ENCODE measurements at places on chromosomes 5 and 9. TPM values are rescaled to one million over a fixed set of nuclear protein-coding genes. Genes with fewer than 3 reads are reported as not detected.

DNA sequence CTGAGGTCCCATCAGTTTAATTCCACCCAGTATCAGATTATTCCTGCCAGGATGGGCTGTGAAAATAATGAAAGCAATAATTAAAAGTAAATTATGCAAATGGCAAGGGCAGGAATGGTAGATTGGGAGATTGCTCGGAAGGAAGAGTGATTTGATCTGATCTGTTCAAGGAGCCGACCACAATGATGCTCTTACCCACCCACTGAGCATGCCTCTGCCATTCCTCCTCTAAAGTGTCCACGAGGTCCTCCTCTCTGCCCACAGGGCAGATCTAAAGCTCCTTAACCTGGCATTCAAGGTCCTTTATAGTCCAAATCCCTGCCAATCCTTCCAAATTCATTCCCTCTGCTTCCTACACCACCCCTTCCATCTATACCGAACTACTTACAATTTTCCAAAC is 147.8 kb downstream of the TTLL11 start:
- no peak for DNase-seq

DNA sequence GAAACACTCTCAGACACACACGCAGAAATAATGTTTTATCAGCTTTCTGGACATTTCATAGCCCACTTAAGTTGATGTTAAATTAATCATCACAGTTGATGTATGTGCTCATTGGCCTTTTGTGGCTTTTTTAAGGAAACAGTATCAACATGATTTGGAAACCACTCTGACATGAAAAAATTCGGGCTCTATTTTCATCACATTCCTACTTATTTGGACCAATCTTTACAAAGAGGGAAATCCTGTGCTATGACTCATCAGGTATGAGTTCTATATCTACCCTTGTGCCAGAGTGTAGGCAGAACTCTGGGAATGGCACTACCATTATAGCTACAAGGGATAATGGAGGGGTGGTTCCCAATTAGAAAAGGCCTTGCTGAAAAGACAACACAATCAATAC is 388.4 kb upstream of the PTGER4 start:
- no peak for DNase-seq

GRCh38 chr9:77128125-77128789 is 49.1 kb upstream of the VPS13A start:
- DNase-seq = no peak

GRCh38 chr9:115198001-115198400 is 80.0 kb upstream of the TNC start:
- no peak for DNase-seq

GRCh38 chr5:143488381-143488780 is 84.9 kb upstream of the NR3C1 start:
- no peak for DNase-seq

- no peak for DNase-seq
Measured at GRCh38 chr5:83376461-83376860, 95.1 kb upstream of the VCAN start.

DNA sequence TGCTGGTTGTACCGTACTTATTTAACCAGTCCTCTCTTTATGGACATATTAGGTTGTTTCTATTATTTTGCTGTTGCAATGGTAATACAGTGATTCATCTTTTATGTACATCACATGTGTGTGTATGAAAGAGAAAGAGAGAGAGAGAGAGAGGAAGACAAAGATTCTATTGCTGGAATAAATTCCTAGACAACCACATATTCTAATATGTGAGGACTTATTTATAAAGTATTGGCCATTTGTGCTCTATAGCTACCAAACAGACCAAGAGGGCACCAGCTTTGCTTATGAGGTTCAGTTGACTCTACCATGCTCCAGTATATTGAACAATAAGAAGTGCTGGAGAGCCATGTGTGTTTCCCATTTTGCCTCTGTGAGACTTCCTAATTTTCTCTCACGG is 513.5 kb downstream of the DMAC1 start:
- no peak for DNase-seq

DNA sequence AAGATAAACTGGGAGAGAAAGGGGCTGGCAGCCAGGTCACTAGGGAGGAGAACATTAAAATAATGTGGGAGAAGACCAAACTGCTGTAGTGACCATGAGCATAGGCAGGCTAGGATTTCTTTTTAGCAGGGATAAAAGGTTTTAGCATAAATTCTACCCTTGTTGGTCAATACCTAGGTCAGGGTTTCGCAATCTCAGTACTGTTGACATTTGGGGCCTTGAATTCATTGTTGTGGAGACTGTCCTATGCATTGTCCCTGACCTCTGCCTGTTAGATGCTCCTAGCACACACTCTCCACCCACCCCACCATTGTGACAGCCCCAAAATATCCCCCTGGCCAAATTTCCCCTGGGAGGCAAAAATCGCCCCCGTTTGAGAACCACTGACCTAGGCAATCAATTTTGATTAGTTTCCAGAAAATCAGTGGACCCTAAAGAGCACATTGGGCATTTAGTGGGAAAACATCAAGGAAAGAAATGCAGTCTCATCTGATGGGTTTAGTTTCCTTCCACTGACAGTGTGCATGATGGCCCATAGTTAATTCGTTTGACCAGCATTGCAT is 181.4 kb downstream of the NTRK2 start:
- no peak for DNase-seq

The ZNF618 gene
- polyA plus RNA-seq = 0.58 TPM

DNA sequence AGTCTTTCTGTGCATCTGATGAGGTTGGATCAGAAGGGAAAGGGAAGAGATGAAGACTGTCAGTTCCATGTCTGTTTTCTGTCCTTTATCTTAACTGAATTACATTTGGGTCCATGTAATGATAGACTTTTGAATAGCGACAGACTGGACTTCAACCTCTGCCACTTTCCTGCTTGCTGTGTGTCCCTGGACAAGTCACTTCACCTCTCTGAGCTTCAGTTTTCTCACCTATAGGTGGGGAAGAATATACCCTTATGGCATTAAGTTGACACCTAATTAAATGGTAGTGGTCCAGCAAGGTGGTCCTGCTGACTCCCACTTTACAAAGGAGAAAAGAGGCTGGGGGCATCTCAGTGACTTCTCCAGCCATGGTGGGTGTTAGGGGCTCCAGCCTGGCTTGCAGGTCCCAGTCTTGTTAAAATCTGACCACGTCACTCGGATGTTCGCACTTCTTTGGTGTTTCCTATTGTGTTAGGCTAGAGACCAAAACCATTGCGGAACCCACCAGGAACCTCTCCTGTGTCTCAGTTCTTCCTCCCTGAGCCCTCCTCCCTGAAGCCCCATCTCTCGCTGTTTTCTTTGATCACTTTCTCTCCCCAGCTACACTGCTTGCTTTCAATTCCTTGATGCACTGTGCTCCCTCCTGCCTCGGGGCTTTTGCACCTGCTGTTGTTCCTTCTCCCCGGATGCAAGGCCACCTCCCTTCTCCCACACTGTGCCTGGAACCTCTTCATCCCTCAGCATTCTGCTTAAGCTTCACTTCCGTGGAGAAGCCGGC is 256.5 kb downstream of the NSG2 start:
- DNase-seq = no peak

DNA sequence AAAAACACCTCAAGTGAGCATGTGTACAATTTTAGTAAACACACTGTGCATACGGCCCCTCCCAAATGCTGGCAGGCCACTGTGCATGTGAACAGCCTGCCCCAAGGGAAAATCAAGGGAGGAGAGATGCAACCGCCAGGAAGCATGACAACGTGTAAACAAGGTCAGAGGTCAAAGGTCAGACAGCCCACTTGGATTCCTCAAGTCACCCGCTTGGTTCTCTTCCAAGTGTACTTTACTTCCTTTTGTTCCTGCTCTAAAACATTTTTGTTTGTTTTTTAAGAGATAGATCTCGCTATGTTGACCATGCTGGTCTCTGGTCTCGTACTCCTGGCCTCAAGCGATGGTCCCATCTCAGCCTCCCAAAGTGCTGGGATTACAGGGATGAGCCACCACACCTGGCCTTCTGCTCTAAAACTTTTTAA is 126.7 kb upstream of the SHB start:
- no peak for DNase-seq

GRCh38 chr5:14802541-14802940 is 69.0 kb downstream of the ANKH start:
- no peak for DNase-seq

DNA sequence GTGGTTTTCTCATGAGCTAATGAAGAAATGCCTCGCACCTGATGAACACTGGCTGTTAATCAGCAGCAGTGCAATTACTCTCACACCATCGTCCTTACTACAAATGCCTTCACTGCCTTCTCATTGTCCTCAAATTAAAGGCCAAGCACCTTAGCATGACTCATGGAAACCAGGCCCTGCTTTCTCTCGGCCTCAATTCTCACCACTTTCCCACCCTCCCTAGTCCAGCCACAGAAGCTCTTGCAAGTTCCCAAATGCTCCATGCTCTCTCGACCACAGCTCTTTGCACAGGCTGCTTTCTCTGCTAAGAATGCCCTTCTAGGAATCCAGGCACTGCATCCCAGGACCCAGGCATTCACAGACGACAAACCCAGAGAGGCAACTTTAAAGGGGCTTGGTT is 94.6 kb upstream of the KLF4 start:
- no peak for DNase-seq

DNA sequence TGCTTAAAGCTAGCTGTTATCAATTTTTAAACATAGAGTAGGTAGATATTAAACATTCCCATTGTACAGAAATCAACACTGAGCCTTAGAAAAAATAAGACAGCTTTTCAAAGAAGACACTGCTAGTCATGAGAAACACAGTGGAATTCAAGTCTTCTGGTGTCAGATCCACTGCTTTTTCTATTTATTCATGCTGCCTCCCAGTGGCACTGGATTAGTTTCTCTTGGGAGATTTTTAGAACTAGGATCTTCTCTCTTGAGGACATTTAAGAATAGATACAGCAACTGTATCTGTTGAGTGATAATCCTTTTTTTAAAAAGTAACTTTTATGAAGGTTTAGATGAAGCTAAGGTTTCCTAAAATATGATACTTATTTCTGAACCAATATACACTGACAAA is 1635.4 kb upstream of the C9orf72 start:
- no peak for DNase-seq

The IRX2 gene
- polyA plus RNA-seq = 0.03 TPM

DNA sequence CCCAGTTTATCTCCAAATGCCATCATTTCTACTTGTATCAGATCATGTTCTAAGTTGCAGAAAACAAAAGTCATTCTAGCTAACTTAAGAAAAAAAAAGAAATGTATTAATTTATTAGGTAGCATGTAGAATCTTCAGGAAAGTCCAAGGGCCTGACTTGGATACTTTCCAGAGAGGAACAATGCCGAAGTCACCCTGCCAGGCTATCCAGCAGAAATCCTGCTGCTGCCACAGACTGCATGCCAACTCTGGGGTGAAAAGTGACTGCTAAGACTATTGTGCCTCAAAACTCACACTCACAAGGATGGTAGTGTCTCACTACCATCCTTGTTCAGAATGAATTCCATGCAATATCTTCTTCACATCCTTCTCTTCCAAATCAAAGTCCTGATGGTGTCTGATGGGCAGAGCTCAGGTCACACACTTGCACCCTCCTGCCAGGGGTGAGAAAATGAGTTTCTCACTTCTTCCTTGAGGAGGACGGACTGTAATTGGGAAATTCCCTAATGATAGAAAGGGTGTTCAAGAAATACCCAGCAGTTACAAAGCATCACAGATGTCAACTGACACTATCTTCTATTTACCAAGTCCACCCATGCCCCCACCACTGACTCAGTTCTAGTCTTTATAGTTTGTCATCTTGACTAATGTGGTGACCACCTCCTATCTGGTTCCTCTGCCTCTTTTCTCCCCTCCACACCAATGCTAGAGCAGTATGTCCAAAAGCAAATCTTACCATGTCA is 279.4 kb downstream of the CWC27 start:
- no peak for DNase-seq

GRCh38 chr9:15079989-15080388 is 169.8 kb upstream of the FREM1 start:
- DNase-seq = no peak

The CNTRL gene
- 15.8 TPM for polyA plus RNA-seq

DNA sequence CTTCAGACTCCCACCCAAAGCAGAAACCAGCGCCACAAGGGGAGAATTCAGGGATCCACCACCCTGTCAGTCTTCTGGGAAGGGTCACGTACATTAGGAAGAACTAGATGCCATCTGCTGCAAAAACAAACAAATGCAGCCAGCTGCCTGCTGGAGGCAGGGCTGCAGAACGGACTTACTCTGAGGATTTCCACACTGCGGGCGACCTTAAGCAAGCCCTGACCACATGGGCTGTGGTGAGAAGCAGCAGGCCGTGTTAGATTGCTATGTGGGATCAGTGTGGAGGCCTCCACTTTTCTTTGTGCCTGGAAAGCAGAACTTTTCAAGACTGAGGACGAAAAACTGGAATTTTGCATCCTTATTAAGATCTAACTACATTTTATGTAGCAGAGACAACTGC is 13.4 kb upstream of the LTC4S start:
- peak; percentile 76 for DNase-seq

The RAI14 gene
- polyA plus RNA-seq = 18.3 TPM

The DDX4 gene
- not detected for polyA plus RNA-seq

- DNase-seq = no peak
Measured at GRCh38 chr9:4207881-4208615, 91.8 kb downstream of the GLIS3 start.

DNA sequence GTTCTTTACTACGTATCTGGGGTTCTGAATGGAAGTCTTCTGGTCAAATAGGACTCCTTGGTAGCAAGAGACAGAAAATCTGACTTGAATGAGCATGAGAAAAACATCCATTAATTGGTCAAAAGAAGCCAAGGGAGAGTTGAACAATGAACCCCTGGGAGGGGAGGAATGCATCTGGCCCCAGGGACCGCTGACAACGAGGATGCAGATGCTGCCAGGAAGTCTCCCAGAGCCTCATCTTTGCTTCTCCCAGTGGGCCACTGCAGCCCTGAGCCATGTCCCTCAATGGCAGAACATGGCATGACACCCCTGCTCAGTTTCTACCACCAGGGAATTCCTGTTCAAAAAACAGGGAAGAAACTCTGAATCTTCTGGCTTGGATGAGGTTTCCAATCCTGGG is 50.5 kb upstream of the ICE1 start:
- DNase-seq = no peak

The NIM1K gene
- polyA plus RNA-seq = 0.28 TPM

The MYMK gene
- polyA plus RNA-seq = not detected

All from spleen (tissue), 13 donors.